ENCODE measurements at places on chromosomes 1 and 21. TPM values are rescaled to one million over a fixed set of nuclear protein-coding genes. Genes with fewer than 3 reads are reported as not detected.

The PKLR gene
- total RNA-seq: not detected

The RXFP4 gene
- total RNA-seq: not detected

The S100A7A gene
- not detected for total RNA-seq

The TSPEAR gene
- not detected for total RNA-seq

The NAV1 gene
- 56.2 TPM for total RNA-seq

The MYCBP gene
- 33.7 TPM for total RNA-seq

The LIN28A gene
- not detected for total RNA-seq

The OR6Y1 gene
- not detected for total RNA-seq

The FCRLB gene
- 1.2 TPM for total RNA-seq

The GBP2 gene
- total RNA-seq: 5.8 TPM

The GJB5 gene
- not detected for total RNA-seq

The CCNL2 gene
- total RNA-seq: 28.2 TPM

The MTARC2 gene
- total RNA-seq: 10.0 TPM

The C1orf226 gene
- total RNA-seq: 1.7 TPM

The GPR157 gene
- total RNA-seq: 4.0 TPM

The CHIT1 gene
- not detected for total RNA-seq

The COG2 gene
- 23.3 TPM for total RNA-seq

The WNT2B gene
- total RNA-seq: 0.39 TPM
